ENCODE measurements at places on chromosomes 2 and 18.

- peak overlapping the region; percentile 89 for H3K27ac ChIP-seq
- peak; percentile 85 for DNase-seq
- H3K27me3 ChIP-seq = no peaks in the 10 kb centered on the region
- no peaks in the 10 kb centered on the region for H3K36me3 ChIP-seq
- peak overlapping the region; percentile 1 for H3K4me3 ChIP-seq
Measured at GRCh38 chr18:35616664-35617423, 35.3 kb downstream of the GALNT1 start.

DNA sequence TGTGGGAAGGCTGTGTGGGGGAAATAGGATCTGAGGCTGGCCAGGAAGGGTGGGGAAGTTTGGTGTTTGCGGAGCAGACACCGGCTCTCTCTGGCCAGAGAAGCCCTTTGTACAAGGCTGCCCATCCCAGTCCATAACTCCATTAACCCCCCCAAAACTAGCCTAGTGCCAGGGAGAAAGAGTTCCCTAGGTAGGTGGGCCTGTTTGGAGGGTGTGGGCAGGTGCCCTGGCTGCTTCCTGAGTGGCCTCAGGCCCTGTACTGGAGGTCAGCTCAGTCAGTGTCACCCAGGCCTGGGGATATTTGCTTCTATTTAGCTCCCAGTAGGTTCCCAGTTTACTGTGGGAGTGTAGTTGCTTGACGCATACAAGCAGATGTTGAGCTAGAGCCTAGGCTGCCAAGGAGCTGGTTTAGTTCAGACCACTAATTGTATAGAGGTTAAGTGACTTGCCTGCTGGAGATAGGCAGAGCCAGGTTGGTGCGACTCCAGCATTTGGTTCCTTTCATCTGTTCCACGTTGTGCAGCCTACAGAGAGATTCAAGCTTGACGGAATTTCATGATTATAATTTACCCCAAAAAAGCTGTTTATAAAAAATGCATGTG lies 2.9 kb upstream of the GREB1 start:
- H3K4me1 ChIP-seq = no peaks in the 10 kb centered on the region
- H3K27ac ChIP-seq = no peak overlapping the region
- peaks cover 7% of the 10 kb centered on the region for H3K27me3 ChIP-seq
- H3K4me3 ChIP-seq = no peak overlapping the region

- H3K36me3 ChIP-seq = no peaks in the 10 kb centered on the region
- H3K27ac ChIP-seq = no peak overlapping the region
- peaks cover 12% of the 10 kb centered on the region for H3K4me1 ChIP-seq
Measured at GRCh38 chr2:172234716-172235691, 132.3 kb upstream of the DLX2 start.

DNA sequence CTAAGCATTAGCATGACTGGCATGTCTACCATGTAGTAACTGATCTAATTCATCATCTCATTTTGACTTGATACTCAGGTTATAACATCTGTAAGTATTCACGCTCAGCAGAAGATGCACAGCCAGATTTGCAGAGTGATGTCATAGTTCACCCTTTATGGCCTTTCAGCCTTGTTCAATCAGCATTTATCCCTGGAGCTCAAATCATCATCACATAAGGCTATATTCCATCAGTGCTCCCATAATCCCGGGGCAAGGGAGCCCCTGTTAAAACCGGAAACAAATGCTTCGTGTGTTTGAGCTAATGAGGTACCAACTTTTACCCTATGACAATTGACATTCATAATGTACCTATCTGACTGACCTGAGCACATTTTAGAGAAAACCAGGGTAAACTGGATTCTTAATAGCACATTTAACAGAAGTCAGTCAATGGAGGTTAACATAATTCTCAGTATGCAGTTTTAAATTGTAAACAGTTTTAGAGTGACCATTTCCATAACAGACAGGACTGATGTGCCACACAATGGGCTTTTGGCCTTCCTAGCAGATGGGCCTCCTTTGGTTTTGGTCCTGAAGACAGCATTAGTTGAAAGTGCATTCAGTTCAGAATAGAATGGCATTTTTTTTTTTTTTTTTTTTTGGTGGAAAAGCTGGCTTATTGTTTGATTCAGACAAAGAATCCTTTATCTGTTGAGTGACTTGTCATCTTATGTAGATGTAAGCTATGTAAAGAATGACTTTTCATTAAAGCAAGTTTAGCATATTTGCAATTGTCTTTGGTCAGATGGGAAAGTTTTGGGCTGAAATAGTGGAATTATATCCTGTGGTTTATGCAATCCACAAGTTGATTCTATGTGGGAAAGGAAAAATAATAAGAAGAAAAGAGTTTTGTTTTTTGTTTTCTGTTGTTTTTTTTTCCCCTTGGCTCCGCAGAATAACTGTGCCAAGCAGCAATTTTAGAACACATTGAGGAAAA lies 866.0 kb upstream of the ACVR2A start:
- DNase-seq = no peak
- no peaks in the 10 kb centered on the region for H3K36me3 ChIP-seq
- no peak overlapping the region for H3K4me3 ChIP-seq
- H3K4me1 ChIP-seq = no peaks in the 10 kb centered on the region
- H3K27ac ChIP-seq = no peak overlapping the region

DNA sequence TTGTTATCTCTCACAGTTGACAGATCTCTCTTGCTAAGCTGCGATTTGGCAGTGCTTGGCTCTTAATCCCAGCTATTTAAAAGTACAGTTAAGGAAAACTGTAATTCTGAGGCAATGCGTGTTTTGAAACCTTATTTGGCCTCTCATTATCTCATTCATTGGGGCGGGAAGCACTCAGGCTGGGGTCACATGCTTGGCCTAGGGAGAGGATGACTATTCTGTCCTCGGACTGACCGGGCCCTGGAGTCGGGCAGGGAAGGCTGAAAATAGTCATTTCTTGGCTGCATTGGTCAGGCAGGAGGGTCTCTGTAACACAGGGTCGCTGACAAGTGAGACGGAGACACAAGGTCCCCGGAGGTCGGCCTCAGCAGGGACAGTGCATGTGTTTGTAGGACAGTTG lies 20.2 kb upstream of the EMILIN2 start:
- DNase-seq = no peak
- H3K36me3 ChIP-seq = no peaks in the 10 kb centered on the region
- H3K27me3 ChIP-seq = no peaks in the 10 kb centered on the region
- no peak overlapping the region for H3K27ac ChIP-seq

DNA sequence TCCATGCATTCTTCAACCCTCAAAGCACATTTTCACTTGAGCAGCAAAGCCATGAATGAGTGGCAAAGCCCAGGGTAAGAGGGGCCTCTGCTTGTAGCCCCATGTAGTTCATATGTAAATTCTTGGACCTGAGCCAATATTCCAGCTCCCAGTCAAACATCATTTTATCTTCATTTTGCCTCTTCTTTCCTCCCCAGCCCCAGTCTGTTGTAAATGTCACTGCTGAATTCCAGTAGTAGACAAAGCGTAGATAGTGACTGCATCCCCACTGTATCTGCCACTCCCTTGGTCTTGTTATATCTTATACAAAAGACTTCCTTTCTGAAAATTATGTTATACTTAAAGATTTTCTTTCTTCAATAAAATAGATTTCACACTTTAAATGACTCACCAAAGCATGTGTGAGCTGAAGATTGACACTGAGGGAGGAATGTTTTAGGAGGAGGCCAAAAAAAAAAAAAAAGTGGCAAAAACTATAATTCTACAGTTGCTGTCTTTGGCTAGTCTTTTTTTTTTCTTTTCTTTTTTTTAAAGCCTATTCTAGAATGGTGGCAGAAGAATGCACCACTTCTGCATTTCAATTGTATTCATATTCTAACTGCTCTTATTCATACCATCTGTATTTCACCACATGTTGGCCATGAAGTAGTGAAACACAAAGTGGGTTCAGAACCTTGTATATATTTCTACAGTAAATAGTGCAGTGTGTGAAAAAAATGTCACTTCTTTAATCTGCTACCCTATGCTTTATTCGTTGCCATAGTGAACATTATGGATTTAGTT lies 306.1 kb downstream of the CPS1 start:
- H3K36me3 ChIP-seq = no peaks in the 10 kb centered on the region
- H3K27me3 ChIP-seq = no peaks in the 10 kb centered on the region
- no peak overlapping the region for H3K4me3 ChIP-seq
- no peak for DNase-seq

- H3K4me3 ChIP-seq = no peak overlapping the region
- no peaks in the 10 kb centered on the region for H3K27me3 ChIP-seq
- no peaks in the 10 kb centered on the region for H3K4me1 ChIP-seq
- no peaks in the 10 kb centered on the region for H3K36me3 ChIP-seq
Measured at GRCh38 chr2:101657787-101658186, 39.7 kb upstream of the MAP4K4 start.

GRCh38 chr2:232328032-232328422 lies 50.5 kb upstream of the ALPP start:
- H3K27me3 ChIP-seq = no peaks in the 10 kb centered on the region
- DNase-seq = no peak
- no peak overlapping the region for H3K27ac ChIP-seq
- H3K4me3 ChIP-seq = no peak overlapping the region

DNA sequence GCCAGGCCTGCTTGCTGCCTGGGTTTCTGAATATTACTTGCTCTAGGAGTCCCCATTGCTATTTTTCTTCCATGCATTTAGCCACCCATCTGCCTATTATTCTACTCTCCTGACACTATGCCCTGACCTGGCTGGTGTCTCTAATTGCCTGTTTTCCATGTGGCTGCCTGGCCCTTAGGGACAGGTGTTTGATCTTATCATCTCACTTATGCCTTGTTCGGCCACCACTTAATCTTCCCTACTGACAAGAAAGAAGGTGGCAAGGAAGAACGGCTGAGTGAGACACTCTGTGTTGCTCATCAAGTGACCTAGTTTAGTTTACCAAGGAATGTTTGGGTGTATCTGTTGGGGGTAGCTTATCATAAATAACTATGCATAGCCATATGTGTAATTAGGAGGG lies 50.4 kb upstream of the RAPH1 start:
- DNase-seq = no peak
- no peaks in the 10 kb centered on the region for H3K36me3 ChIP-seq
- H3K27me3 ChIP-seq = peaks cover 27% of the 10 kb centered on the region
- no peak overlapping the region for H3K27ac ChIP-seq
- H3K4me1 ChIP-seq = no peaks in the 10 kb centered on the region
- no peak overlapping the region for H3K4me3 ChIP-seq

- DNase-seq = no peak
- H3K4me3 ChIP-seq = no peak overlapping the region
- no peaks in the 10 kb centered on the region for H3K27me3 ChIP-seq
- H3K4me1 ChIP-seq = no peaks in the 10 kb centered on the region
- no peak overlapping the region for H3K27ac ChIP-seq
- no peaks in the 10 kb centered on the region for H3K36me3 ChIP-seq
Measured at GRCh38 chr2:217832115-217832514, 170.7 kb downstream of the TNS1 start.
